ENCODE measurements at places on chromosomes 6 and 20.

DNA sequence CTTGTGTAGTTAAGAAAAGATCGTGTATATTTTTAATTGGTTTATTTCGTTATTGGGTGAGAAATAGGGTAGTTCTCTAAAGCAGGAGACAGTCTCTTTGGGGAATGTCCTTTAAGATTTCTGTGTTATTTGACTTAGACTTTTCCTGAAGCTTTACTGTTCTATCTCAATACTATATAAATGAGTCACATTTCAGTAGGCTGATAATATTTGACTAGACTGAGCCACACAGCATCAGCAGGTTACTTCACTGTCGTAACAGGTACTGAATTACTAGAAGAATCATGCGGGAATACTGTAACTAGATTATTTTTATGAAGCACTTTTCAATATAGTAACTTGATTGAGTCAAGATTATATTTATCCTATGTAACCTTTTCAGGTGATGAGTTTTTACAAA is 1.4 kb downstream of the SMAP1 start:
- DNase-seq: no peak

GRCh38 chr6:21800948-21801438 is 207.4 kb downstream of the SOX4 start:
- DNase-seq: no peak

GRCh38 chr6:89385846-89386245 is 26.2 kb downstream of the RRAGD start:
- DNase-seq: no peak

GRCh38 chr6:11756726-11757125 is 21.9 kb downstream of the ADTRP start:
- no peak for DNase-seq

GRCh38 chr20:46427384-46427783 is 21.0 kb upstream of the ELMO2 start:
- DNase-seq: no peak

DNA sequence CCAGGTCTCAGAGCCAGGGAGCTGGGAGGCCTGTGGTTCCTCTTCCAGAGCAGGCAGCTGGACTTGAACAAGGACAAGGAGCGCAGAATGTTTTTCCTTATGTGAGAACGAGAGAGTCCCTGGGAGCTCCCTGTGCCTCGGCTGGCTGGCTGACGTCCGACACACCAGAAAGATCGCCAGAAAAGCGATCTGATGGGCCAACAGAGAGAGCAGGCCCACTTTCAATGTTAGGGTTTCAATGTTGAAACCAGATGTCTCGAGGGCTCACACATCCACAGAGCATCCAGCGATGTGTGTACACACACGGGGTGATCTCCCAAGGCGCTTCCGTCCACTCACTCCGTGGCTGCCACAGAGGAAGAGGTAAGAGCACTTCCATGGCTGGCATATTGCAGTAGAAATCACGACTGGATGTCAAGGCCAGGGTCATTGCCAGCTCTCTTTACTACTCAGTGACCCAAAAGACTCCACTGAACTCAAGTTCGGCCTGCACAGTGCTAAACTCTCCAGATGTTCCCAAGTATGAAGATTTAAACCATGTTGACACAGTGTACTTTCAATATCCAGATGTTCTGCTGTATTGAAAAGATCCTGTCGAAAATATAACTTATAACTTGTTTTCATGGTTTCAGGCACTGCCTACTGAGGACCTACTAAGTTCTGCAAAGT is 70.8 kb upstream of the FOXC1 start:
- no peak for DNase-seq

GRCh38 chr20:42366626-42367025 is 748.4 kb upstream of the CHD6 start:
- no peak for DNase-seq

DNA sequence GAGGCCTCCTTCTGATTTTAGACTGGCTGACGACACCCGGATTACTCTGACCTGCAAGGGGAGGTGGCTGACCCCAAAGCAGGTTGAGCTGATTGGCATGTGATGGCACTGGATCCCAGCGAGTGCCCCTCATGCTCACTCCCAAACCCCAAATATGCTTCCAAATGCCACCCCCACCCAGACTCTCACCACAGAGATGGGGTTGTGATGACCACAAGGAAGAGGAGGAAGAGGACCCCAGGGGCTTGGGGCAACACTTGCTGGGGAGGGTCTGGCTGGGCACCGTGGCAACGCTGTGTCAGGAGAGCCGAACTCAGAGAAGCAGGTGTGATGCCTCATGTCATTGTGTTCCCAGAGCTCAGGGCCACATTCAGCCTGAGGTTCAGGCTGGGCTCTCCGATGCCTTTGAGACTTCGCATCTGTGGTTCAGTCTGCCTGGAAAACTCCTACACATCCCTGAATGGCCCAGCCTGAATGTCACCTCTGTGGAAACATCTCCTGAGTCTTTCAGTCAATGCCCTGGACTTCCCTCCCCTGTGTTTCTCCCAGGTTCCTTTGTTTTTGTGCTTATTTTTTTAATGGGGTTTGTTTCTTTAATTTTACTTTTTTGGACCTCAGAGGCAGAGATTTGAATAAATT is 169.1 kb upstream of the PMEPA1 start:
- no peak for DNase-seq

DNA sequence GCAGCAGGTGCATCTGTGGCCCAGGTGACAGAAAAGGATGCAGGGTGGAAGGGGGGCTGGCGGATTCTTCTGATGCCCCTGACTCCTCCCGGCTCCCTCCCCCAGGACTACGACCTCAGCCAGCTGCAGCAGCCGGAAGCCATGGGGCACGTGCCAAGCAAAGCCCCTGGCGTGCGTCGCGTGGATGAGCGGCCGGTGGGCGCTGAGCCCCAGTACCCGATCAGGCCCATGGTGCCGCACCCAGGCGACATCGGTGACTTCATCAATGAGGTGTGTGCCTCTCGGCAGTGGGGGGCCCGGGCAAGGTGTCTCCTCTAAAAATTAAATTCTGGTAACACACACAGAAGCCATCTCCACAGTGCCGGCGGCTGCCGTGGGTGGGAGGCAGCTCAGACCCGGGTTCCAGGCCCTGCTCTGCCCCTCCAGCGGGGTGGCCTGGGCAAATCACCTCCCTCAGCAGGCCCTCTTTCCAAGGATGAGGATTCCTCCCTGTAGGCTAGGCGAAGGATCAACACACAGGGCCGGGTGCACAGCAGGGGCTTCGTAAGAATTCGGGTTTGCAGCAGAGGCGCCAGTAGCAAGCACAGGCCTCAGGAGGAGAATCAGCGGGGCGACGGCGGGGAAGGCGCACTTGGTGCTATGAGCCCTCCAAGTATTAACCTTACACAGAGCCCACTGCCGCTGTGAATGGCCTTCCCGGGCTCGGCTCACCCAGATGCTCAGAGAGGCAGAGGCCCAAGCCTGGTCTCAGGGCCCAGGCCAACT is 131.5 kb downstream of the TAF4 start:
- DNase-seq: no peak

- DNase-seq: peak; percentile 6
Observed at GRCh38 chr6:151847064-151847463, 39.6 kb downstream of the ESR1 start.

GRCh38 chr20:40688129-40689099 is 622 bp downstream of the MAFB start:
- peak; percentile 14 for DNase-seq

GRCh38 chr6:107629548-107630129 is 139.7 kb downstream of the SOBP start:
- no peak for DNase-seq

DNA sequence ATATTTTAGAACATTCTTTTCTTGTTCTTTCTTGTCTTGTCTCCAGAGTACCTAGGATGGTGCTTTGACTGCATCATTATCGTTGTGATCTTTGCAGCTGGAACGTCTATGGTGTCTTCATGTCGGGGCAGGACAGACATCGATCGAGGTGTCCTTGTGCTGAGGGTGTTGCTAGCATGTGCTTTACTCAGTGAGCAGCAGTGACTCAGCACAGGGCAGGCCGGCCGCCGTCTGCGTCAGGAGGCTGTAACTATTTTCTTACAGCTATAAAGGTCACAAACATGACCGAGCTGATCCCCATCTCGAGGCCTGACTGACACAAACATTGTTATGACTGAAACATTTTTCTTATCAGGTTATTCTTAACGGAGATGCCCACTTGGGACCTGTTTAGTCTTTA is 14.9 kb upstream of the CTCFL start:
- no peak for DNase-seq

DNA sequence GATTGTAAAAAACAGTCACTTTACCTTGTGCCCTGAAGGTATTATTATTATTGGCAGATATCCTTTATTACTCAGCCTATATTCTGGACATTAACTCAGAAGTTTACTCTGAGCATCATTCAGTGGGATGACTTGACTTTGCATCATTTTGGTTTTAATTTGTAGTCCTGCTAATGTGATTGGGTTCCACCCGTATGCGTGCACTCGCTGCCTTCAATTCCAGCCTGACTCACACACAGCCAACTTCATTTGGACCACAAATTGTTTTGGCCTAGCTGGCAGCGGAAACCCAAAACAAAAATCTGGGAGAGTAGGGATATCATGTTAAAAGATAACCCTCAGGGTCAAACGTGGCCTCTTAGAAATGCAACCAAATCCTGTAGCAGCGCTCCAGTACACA is 704.4 kb upstream of the SLC35B3 start:
- no peak for DNase-seq

- no peak for DNase-seq
Observed at GRCh38 chr20:5612581-5613301, 137.5 kb upstream of the SHLD1 start.

- no peak for DNase-seq
Observed at GRCh38 chr6:161956082-161956481, 682.2 kb upstream of the AGPAT4 start.

All from stimulated activated CD4-positive, alpha-beta T cell treated with anti-CD3 and anti-CD28 coated beads, Interleukin-15, amount 100 ng/mL, for 24 hours (primary cell).